Activated CD4-positive, alpha-beta T cell treated with anti-CD3 and anti-CD28 coated beads, Interleukin-2, Interleukin-6, amounts not matched to agents 100 ng/mL and 50 ng/mL, durations not matched to agents 16 hours and 8 hours (primary cell): ENCODE measurements at places on chromosomes 7 and 10.
A peak's percentile ranks its signal among the peaks of the same experiment; 100 is the strongest.

GRCh38 chr7:7080802-7081201 is 101.5 kb upstream of the C1GALT1 start:
- DNase-seq, result no peak

GRCh38 chr7:27842094-27842692 is 102.2 kb downstream of the TAX1BP1 start:
- DNase-seq, result no peak

DNA sequence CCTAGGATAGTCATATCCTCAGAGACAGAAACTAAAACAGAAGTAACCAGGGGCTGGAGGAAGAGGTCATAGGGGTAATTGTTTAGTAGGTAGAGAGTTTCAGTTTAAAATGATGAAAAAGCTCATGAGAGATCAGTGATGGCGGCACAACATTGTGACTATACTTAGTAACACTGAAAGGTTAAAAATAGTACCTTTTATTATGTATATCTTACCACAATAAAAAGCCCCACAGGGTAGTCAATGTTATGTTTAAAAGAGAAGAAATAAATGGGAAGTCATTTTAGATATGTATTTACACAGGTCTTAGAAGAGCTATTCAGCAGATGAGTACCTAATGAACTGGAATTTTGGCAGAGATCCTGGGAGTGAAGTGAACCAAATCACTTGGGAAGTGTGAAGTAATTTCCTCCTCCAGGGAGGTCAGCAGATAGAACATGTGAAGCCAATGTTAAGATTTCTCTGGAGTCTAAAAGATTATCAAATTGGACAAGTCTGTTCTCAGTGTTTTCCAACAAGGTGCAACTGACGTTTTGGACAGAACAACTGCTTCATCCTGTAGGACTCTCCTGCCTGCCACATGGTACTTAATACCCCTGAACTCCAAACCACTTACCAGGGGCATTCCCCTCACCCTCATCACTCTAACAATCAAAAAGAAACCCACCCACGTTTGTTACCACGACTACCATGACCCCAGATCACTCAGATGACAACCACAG is 6.4 kb downstream of the CDCA7L start:
- peak; percentile 87 for DNase-seq

DNA sequence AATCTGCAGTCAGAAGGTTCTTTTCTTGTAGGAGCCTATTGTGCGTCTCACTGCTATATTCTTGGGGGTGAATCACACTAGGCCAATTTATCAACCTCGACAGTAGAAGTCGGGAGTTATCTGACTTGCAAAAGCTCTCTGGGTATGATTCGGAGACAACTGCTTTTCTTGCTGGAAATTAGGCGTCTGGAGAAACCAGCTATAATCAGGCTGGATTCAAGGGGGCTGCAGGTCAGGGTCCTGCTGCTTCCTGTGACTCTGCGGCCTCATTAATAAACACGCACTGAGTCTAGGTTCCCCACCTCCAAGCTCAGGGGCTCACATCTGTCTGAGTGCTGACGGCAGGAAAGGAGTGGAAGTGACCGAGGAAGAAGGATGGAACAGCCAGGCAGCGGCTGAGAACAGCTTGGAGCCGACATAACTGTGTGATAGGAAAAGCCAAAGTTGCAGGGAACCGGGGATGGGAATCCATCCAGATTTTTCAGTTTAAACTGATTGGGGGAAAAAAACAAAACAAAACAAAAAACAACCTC is 184.6 kb downstream of the FANK1 start:
- no peak for DNase-seq

- DNase-seq, result peak; percentile 13
Measured at GRCh38 chr10:122462533-122463465, 1.4 kb downstream of the HTRA1 start.

- no peak for DNase-seq
Measured at GRCh38 chr7:147196481-147196880, 1079.9 kb downstream of the CNTNAP2 start.

DNA sequence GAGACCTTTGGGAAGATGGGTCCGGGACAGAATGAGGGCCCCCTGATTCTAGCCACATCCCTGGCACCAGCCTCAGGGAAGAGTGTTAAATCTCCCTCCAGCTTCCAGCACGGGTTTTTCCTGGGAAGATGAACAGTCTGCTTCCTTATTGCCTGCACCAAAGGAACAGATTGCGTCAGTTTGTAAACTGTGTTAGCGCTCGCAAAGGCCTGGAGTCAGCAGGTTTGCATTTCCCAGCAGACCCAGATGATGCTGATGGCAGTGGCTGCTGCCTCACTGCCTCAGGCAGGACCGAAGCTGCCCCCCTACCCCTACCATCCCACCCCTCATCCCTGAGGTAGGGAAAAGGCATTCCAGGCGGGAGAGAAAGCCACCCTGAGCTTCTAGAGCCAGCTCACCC is 34.6 kb upstream of the LRRC4 start:
- DNase-seq, result no peak

DNA sequence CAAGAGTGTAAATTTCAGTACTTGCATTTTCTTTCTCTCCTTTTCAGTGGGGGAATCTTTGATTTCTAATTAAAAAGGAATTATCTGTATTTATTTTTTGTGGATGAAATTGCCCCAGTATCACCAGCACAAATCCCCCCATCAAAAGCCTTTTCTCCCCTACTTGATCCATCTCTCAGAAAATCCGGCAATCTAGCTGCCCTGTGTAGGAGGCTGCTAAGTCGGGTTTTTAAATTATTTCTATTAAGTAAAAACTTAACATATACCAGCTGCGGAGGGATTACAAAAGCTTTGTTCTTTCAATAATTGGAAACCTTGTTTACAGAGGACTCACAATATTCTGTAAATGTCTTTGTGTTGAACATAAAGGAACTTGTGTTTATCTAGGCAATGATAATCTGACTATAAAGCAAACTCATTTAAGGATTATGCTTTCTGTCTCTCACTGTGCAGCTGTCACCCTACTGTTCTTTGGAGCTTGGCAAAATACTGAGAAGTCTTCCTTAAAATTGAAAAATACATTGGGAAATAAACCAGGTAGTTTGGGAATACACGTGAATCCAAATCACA is 177.4 kb upstream of the PRR15 start:
- no peak for DNase-seq

DNA sequence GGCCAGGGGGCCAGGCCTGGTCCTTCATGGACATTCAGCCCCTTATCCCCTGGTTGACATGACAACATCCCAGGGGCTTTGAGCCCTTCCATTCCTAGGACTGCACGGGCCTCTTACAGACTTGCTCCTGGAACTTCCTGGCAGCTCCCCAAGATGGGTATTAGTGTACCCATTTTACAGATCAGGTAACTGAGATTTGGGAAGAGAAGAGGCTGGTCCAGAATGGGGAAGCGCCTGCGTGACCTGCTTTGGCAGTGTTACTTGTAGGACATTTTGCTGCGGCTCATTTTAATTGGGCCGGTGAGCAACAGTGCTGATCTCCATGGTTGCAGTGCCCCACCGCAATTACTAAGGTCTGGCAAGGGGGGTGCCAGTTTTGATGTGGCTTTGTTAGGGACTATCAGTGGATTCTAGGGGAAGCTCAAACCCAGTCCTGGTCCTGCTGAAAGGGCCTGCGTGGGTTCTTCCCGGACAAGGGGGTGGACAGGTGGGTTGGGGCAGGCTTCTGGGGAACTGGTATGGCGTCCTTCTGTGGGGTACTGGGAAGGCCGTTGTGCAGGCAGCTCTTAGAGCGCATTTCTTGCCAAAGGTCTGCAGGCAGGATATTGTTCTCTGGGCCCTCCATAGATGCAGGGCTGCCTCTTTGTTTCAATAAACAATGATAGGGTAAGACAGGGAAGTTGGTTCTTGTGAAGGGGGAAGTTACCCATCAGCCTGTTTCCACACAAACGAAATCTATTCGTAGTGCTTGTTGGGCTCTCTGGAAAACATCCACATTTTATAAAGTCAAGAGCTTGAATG is 137.6 kb downstream of the RGS10 start:
- DNase-seq, result no peak

DNA sequence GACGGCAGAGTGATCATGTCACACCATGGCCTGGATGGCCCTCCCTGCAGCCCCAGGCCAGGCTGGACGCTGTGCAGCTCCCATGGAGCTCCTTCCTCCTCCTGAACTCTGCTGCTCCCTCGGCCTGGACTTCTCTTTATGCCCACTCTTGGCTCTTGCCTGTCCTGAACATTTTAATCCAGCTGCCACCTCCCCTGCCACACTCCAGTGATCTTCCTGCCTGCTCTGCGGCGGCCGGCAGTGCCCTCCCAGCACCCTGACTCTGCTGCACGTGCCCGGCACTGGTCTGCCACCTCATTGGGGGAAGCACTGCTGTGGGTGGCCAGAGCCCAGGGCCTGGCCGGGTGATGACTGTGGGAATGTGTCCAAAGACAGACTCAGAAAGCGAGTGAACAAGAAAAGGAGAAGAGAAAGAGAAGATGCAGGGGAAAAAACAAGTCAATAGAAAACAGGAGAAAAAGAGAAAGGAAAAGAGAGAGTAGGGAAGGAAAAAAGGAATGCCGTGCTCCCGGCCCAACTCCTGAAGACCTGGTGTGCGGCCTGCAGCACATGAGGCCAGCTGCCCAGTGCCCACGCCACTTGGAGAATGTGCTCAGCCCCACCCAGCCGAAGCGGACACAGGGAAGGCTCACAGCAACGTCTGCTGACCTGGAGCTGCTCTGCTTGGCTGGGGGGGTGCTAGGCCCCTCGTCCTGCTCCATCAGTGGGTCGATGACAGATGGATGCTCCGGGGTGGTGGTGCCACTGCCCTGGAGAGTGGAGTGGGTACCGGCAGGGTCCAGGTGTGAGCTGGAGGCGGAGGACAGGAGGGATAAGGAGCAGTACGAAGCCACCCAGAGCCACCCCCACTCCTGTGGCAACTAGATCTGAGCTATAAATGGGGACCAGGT is 115.9 kb downstream of the DLG5 start:
- DNase-seq, result no peak

- no peak for DNase-seq
Measured at GRCh38 chr10:62715383-62715782, 89.1 kb upstream of the ADO start.

DNA sequence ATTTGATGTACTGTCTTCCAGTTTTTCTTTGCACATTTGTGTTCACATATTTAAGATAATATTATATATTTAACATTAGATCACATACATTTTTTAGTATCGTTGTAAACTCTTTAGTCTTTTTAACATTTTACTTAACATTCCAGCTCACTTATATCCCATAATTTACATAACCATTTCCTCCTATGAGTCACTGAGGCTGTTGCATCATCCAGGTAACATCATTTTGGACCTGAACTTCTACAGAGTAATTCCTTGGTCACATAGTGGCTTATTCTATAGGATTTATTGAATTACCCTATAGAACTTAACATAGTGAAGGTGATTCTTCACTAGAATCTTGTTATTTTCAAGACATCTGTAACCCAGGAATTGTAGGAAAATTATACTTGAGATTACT is 194.4 kb downstream of the POU6F2 start:
- DNase-seq, result no peak
